ENCODE measurements at places on chromosomes 12 and 14. TPM values are rescaled to one million over a fixed set of nuclear protein-coding genes. Genes with fewer than 3 reads are reported as not detected.

GRCh38 chr12:59859171-59859510 lies 263.3 kb downstream of the SLC16A7 start:
- no peak for DNase-seq

GRCh38 chr12:2876431-2877046 lies 435 bp downstream of the FOXM1 start:
- peak; percentile 53 for DNase-seq

DNA sequence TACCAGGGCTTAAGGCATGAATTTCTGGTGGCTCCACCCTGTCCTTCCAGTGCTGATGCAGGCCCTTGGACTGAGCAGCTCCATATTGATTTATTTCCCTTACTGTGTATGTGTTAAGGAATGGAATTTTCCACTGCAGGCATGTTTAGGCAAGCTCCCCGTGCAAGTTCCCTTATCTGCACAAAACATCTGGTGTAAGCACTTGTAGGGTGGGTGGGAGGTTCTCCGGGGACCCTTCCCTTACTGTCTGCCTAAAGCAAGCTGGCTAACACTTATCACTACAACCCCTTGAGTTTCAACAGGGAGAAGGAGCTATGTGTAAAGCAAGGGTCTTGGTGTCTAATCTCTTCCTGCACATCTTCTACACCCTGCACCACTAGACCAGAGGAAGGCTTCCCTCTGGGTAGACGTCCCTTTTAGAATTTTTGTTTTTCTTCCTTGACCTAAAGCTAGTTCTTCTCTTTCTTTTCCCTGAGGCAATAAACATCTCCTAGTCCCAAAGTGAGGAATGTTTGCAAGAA lies 22.0 kb upstream of the DRAM1 start:
- DNase-seq: peak; percentile 46

The FAM186B gene
- 0.19 TPM for total RNA-seq

GRCh38 chr14:89618811-89619551 lies 201.9 kb upstream of the FOXN3 start:
- DNase-seq: peak; percentile 65

The LPCAT3 gene
- 96.5 TPM for total RNA-seq

- DNase-seq: no peak
These were observed 4.9 kb upstream of the NUDT14 start for GRCh38 chr14:105185973-105186372.

DNA sequence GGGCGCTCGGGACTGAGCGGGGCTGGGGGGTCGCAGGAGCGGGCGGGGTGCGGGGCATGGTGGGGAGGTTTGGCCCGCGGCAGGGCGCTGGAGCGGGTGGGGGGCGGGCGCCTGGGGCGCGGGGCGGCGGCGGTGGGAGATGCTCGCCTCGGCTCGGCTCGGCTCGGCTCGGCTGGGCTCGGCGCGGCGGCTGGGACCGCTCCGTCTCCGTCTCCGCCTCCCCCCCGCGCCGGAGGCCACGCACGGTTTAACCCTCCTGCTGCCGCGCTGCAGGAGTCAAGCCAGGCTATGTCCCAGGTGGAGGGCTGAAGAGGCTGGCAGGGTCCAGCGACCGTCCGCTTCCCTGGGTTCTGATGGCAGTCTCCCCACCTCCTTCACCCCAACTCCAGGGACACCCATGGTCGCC lies at the start of gene PIANP:
TSS of gene PIANP (minus strand) at position 170 of the 406 bp plus-strand sequence. CDS start 2,754 bp downstream, outside the sequence.
- DNase-seq: no peak

DNA sequence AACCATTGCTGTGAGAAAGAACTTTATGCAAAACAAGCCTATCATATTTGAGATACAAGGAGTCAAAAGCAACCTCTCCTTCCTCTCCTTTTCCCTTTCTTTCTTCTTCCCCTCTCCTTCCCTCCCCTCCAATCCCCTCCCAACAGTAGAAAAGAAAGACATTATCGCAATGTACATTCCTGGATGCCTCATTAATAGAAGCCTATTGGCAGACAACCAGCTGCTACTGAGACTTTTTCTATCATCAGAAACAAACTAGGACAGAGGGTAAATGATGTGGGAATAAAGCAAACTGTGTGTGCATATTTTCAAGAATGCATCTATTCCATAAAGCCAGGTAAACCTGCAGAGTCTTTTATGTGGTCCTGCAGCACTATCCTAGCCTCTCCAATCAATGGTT lies 237.2 kb downstream of the ITPR2 start:
- DNase-seq: no peak

- no peak for DNase-seq
These were observed 6.6 kb downstream of the VAMP1 start for GRCh38 chr12:6463858-6464257.
